ENCODE measurements at places on chromosomes 3 and 15.
A peak's percentile ranks its signal among the peaks of the same experiment; 100 is the strongest.

- no peak for DNase-seq
Observed at GRCh38 chr15:31293655-31294054, 33.0 kb upstream of the KLF13 start.

- DNase-seq = no peak
Observed at GRCh38 chr15:27668471-27669220, 430.5 kb downstream of the OCA2 start.

DNA sequence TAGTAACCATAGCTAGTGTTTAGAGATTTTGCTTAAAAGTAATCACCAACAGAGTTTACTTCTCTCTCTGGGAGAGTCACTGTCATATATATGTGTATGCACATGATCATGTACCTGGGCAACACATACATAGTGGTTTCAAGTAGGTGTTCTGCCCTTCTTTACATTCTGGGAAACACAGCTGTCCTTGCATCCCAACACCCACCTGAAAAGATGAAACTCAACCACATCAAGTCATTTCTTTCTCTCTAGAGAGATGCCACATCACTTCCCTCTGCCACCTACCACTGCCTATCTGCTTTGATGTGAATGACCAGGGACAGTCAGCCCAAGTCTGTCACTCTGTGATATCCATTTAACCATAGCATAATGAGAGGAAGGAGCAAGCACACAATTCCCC is 155.8 kb upstream of the GADL1 start:
- DNase-seq = no peak

- peak; percentile 10 for DNase-seq
Observed at GRCh38 chr3:24709956-24710355, 215.3 kb upstream of the THRB start.

- no peak for DNase-seq
Observed at GRCh38 chr3:44506961-44507360, 29.5 kb upstream of the ZNF445 start.

Measured in fibroblast of the conjunctiva (primary cell).